ENCODE measurements at places on chromosomes 2 and 18.

DNA sequence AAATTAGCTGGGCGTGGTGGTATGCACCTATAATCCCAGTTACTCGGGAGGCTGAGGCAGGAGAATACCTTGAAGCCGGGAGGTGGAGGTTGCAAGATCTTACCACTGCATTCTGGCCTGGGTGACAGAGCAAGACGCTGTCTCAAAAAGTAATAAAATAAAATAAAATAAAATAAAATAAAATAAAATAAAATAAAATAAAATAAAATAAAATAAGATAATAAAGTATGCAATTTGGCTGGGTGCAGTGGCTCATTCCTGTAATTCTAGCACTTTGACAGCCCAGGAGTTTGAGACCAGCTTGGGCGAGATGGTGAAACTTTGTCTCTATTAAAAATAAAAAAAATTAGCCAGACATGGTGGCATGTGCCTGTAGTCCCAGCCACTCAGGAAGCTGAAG lies 85.6 kb upstream of the XPO1 start:
- no peak for DNase-seq

DNA sequence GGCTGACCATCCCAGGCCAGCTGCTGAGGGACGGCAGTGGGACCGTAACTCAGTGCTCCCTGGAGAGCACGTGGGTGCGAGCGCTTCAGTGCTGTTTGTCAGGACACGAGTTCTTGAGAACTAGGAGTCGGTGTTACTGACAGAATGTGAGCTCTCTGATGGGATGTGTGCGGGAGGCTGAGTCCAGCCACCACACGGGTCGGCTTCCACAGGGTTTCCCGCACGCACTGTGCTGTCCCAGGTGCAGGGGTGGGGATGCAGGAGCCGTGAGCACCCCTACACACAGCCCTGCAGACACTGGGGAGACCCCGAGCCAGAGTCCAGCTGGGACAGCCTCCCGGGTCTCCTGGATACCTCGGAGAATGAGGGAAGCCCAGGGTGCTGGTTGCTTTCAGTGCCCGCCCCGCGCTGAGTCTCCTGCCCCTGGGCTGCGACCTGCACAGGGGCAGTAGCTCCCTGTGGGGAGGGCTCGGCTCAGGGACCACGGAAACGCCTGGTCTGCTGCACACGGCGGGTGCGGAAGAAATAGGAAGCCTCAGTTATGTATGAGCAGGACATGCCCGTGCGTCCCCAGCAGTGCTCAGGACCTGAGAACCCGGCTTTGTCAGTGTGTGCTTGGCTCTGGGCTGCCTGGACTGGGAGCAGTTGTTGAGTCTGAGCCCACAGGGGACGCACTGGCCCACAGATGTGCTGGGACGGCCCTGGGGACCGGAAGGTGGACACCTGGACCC lies 71.2 kb downstream of the KCNG2 start:
- DNase-seq = no peak

DNA sequence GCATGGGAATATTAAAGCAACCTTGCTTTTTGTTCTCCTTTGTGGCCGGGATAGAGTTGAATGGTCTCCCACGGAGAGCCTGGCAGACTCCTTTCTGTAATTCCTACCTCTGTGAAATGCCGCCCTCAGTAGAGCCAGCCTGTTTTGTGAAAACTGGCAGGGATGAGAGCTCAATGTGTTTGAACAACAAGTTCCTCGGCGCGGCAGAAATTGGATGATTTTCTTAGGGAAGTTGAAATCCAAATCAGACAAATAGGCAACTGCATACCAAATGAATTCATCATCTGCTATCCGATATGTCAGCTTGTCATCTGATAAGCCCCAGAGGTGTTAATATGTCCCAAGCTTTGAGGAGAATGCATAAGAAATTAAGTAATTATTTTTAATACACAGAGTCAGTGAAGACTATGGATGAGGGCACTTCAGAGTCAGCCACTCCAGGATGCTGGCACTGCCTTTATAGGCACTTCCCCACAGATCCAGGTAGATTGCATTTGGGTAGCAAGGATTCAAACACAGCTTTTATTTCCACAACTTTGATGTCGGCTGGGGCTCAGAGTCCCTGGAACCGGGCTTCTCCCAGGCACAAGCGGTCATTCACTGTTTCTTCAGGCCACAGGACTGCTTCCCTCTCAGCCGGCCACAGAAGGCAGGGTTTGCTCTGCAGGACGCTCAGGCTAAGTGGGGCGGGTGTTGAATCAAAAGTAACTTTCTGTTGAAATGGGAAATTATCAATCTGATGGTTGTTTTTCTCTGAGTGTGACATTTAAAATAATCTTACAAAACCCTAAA lies 82.8 kb upstream of the REV1 start:
- DNase-seq = no peak

GRCh38 chr2:55152475-55153412 lies 79.3 kb downstream of the CLHC1 start:
- DNase-seq = no peak

DNA sequence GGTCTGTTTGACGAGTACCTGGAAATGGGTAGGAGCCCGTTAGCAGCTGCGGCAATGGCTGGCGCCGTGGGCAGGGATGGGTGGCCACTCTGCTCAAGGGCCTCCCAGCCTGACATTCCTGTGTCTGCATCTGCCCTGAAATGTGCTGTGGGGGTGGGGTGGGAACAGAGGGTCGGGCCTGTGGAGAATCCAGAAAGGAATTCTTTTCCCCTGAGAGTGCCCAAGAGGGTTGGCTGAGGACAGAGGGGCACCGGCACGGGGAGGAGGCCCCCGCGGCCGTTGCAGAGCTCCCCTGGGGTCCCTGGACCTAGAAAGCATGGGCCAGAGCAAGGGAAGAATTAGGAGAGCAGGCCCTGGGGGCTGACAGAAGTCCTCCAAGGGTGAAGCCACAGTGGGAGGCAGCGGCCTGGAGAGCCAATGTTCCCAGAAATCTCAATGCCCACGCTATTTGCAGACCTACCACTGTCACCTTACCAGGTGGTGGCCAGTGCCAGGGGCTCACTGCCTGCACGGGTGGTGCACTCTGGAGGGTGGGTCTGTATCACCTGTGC lies 27.8 kb downstream of the ANO7 start:
- DNase-seq = no peak

DNA sequence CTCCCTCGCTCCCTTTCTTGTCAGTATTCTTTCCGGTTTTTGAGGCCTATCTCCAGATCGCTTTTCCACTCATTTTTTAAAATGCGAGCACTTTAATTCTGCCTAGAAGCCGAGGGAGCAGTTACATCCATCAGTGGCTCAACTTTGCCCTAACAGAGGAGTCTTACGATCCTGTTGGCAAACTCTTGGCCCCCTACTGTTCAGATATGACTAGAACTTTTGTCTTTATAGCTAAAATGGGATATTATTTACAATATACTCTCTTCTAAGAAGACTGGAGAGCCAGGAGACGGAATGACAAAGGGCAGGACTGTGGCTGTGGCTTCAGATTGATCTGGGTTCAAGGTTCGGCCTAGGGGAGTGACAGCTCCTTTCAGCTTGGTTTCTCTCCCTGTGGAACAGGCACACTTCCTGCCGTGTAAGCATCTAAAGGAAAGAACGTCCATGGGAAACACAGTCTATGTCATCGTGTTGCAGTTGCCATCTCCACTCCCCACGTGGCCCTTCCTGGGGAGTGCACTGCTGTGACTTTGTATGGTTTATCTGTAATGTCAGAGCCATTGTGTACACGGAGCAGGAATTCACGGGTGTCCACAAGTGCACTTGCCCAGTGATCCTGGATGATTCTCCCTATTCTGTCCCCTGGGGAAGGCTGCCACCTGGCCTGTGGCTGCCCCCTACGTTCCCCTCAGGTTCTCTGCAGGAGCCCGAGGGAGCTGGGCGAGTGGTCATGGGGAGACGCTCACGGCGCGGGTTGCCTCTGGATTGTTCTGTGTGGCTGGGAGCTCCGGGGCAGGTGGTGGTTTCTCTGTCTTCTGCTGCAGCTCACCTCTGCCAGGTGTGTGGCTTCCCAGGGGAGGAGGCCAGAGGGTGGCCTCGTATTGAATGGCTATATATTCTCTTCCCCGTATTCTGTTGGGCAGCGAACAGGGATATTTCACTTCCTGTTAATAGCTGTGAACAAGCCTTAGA lies 222.0 kb downstream of the LDLRAD4 start:
- no peak for DNase-seq

DNA sequence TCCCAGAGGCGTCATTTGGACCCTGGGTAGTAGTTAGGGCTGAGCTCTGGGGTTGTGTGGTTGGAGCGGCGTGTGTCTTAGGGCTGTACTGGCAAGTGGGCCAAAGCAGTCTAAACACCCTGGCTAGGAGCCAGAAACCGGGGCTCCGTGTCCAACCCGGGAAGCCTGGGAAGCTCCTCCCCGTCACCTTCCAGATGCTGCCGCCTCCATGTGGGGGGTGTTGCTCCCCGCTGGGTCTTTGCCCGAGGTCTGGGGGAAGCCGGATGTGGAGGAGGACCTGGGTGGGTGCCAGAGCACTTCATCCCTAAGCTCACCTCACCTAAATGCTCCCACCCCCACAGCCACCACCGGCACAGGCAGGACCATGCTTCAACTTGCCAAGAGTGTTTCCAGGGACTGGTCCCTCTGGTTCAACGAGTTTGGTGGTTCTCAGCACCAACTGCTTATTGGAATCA lies 25.4 kb downstream of the TET3 start:
- no peak for DNase-seq

Data from effector CD8-positive, alpha-beta T cell (primary cell).